Smooth muscle cell of the brain vasculature (primary cell): ENCODE measurements at places on chromosomes 5 and 9.

DNA sequence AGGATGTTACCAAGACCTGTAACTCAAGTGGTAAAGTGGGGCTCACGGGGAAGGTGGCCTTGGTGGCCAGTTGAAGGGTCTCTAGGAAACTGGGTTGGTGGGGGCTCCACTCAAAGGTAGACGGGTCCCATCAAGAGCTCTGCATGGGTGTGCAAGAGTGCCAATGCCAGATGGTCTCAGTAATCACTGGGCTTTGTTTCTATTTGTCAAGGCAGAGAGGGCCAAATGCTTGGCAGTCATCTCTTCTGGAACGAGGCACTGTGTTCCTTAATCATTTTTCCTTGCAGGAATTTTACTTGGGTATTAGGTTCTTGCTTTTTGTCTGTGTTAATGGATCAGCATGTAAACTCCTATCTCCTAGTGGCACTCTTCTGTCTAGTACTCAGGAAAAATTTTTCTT, 220.8 kb downstream of the DIRAS2 start:
- DNase-seq = no peak

DNA sequence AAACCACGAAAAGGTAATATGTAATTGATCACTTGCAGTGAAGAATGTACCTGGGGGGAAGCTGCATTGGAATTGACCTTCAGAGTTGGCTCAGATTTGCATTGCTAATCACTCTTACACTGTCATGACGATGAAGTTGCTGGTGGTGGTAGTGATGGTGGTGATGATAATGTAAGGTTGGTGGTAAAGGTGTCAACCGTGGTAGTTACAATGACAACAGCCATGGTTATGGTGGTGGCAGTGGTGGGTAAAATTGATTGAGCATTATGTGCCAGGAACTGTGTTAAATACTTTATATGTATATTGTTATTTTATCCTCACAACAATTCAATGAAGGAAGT, 282.4 kb downstream of the NR3C1 start:
- DNase-seq = no peak

DNA sequence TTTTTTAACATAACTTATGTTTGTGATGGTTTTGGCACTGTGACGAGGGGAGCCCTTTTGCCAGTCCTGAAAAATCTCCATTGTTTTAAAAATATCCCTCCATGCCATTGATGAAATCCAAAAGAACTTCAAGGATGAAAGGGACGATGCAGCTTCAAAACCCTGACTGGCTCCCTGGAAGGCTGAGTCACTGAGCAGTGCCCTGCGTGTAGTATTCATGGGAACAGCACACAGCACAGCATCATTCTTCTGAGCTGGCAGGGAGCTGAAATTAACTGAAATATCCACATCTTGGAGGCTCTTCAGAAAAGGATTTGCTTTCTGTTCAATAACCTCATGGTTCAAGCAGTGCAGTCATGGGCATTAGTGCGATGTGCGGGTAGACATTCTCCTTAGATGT, 29.7 kb downstream of the PDE4D start:
- no peak for DNase-seq

GRCh38 chr9:128243215-128244018, 32.4 kb downstream of the GOLGA2 start:
- DNase-seq = no peak

DNA sequence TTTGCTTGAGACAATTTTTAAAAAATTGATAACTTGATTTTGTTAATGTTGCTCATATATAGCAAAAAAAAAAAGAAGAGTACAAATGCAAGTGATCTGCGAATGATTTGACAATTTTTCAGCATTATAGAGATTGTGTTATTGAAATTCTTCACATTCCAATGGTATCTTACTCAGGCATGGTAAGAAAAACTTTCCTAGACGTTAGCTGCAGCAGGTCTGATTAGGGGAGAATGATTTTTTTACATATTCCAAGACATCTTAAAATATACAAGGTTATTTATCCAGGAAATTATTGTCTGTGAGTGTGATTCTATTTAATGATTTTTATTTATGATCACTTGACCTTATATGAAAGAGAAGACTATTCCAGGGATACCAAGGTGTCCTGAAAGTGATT, 361.9 kb downstream of the MAT2B start:
- no peak for DNase-seq

DNA sequence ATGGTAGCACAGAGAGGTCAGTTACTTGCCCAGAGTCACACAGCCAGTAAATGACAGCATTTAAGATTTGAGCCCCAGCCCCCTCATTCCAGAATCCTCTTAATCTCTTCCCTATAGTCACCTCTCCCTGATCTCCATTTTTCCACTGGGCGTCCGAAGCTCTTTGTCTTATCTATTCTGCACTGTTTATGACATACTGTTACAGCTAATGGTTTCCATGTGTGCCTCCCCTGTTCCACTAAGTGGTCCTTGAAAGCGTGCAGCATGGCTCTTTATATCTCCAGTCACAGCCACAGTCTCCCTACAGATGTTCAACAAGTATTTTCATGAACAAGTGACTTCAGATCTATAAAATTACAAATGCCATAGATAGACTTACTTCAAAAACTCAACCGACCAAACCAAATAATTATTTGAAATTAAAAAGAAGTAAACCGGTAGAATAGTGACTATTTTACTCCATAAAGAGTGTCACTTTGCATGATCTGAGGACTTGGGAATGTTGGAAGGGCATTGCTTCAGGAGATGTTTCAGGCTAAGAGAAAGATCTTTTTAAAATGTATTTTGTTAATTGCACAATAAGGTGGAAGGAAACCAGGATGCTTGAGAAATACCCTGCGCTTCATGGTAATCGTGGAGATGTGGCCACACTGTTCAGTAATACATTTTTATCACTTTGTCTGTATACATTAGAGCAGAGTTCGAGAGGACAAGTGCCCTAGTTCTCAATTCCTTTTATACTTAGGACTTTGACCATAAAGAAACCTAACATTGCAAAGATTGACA, 237.2 kb downstream of the FBXL7 start:
- DNase-seq = no peak

GRCh38 chr9:33106372-33106771, 29.9 kb upstream of the SMU1 start:
- no peak for DNase-seq

DNA sequence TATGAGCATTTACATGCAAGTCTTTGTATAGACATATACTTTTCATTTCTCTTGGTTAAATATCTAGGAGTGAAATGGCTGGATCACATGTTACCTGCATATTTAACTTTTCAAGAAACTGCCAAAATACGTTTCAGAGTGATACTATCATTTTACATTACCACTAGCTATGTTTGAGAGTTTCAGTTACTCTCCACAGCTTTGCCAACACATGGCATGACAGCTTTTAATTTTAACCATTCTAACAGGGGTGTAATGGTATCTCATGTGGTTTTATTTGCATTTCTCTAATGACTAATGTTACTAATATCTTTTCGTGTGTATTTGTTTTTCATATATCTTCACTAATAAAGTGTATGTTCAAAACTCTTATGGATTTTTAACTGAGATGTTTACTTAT, 99.8 kb downstream of the DTWD2 start:
- no peak for DNase-seq

DNA sequence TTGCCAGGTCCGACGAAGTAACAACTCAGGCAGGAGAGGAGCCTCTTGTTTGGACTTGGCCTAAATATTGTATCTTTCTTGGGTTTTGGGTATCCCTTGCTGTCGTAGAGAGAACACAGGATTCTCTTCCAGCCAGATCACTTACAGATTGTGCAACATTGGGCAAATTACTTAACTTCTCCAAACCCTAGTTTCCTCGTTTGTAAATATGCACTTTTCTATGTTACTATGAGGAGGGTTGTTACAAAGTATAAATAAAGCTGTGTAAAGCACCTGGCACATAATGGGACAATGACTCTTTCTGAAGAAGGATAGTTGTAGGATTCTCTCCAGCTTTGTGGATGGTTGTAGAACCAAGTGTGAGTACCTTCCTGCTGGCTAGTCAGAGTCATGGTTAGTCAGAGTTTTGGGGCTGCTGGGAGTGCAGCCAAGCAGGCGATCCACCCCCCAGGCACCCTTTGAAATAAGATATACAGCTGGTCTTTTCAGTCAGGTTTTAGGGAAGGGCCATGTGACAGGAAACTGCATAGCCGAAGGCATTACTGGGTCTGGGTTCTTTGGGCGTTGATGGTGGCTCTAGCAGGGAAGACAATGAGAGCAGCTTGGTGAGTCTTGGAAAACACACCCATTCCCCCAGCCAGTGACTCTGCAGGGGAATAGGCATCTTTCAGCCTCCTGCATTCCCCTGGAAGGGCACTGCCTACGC, 49.9 kb upstream of the GDNF start:
- DNase-seq = no peak

DNA sequence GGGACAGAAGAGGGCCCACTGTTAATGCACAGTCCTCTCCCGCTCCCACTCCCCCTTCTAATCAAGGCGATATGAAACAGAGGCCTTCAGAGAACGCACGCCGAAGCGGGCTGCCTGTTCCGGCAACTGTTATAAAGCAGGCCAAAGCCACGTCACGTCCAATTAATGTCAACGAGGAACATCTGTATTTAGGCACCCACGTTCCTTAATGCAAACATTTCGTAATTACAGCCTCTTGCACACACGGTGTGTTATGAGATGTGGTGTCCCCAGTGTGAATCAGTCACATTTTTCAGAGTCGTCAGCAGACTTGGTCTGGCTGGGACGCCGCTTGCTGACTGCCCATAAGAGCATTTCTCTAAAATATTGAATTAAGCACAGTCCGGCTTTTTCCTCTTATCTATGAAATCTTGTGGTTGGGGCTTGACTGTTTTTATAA, 339.0 kb downstream of the NSG2 start:
- no peak for DNase-seq

DNA sequence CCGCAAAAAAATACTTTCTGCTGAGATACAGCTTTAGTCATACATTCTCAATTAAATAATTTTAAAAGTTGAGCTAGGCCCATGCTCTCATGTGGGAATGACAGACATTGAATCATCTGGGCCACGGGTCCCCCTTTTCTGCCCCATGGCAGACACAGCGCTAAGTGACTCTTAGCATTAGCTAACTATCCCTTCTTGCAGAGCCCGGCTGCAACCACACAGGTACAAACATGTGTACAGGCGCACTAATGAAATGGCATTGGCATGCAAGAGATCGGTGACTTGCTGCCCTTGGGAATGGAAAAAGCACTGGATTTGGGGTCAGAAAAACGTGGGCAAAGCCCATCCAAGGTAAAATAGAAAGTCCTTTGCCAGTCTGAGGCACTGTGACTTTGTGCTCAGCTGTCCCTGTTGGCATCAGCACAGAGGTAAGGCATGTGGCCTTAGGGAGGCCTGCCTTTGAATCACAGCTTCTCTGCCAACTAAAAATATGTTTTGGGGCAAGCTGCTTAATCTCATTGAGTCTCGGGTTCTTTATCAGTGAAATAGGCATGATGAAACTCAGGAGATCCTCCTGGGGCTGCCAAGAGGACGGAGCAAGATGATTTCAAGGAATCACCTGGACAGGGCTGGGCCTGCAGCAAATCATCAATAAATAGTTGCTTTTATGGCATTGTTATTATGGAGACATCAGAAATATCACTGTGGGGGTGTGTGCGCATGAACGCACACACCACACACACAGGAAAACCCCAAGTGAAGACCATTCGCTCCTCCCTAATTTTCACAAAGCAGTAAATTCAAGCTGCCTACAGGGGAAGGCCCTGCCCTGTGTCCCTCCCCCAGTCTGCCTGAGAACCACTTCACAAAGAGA, 54.2 kb downstream of the WHRN start:
- DNase-seq = no peak

DNA sequence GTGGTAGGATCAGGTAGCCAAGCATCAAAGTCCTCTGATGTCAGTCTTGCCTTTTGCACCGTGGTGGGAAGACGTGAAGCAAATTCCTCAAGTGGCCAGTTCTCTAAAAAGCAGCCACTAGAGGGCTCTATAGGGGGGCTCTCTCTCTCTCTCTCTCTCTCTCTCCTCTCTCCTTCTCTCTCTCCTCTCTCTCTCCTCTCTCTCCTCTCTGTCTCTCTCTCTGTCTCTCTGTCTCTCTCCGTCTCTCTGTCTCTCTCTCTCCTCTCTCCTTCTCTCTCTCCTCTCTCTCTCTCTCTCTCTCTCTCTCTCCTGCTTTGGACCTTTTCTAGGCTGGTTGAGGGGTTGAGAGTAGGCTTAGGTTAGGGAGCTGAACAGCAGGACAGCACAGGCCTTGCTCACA, 13.9 kb upstream of the OSMR start:
- no peak for DNase-seq

- DNase-seq = no peak
Observed at GRCh38 chr9:38419181-38419580, 5.1 kb downstream of the IGFBPL1 start.

GRCh38 chr5:78190402-78190801, 104.1 kb downstream of the AP3B1 start:
- no peak for DNase-seq

DNA sequence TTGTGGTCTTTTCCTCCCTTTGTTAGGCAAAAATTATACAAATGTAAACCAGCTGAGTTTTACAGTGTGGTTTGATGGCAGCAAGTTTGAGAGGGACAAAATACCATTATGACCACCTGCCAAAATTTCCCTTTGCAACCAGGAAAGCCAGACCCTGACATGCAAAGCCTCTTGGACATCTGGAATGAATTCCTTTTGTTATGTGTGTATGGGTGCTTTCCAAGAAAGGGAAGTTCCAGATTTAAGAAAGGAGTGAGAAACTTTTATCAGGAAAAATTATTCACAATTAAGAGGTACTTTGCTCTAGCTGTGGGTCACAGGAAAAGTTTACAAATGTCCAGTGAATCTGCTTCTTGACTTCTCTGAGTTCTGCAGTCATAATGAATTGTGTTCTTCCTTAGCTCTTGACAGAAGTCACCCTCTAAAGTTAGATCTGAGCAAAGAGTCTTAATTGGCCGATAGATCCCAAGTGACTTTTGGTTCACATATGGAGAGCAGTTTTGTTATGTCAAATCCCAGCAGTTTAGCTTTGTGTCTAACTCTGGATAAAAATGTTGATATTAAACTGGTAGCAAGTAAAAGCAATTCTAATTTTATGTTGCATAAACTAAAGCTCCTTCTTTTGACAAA, 295.9 kb upstream of the ZNF608 start:
- no peak for DNase-seq
